ENCODE measurements at places on chromosomes 4 and X.

- DNase-seq, result no peak
Observed at GRCh38 chr4:87037671-87038334, 103.0 kb downstream of the AFF1 start.

- DNase-seq, result no peak
Observed at GRCh38 chr4:31917334-31917733, 1197.2 kb downstream of the PCDH7 start.

- no peak for DNase-seq
Observed at GRCh38 chrX:66023385-66024091, 16.3 kb downstream of the VSIG4 start.

DNA sequence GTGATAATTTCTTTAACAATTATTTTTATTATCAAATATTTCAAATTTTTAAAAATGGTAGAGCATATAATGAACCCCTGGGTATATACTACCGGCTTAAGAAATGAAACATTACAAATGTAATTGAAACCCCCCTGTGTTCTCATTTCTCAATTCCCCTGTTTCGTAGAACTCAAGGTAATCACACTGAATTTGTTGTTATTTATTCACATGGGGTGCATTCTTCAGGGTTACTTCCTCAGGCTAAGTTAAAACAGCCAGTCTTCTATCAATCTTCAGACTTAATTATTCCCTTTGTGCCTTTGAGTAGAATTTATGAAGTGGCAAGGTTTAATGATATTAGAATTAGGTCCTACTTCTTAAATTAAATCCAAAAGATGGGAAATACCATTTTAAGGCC lies 128.2 kb downstream of the ANAPC10 start:
- no peak for DNase-seq

DNA sequence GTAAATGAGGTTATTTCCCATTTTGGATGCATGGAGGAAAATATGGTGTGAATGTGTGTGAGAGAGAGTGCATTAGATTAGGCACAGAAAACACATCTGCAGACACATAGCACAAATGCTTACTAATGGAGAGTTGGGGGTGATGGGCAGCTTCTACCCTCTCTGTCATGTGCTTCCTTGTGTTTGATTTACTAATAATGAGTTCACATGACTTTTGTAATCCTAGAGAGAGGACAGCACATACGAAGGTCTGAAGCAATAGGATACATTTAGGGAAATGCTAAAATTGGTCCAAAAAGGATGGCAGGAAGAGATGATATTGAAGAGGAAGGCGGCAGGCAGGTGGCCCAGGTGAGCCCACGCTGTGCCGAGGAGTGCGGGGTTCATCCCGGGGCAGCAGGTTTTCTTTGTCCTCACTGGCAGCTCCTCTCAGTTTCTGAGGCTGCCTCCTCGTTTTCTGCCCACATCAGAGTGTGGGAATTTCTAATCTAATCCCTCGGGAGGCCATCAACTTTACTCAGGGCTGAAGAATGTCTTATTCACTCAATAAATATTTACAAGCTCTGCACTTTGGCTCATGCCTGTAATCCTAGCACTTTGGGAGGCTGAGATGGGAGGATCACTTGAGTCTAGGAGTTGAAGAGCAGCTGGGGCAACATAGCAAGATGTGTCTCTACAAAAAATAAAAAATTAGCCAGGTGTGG lies 15.9 kb upstream of the MAP9 start:
- DNase-seq, result peak; percentile 89

- no peak for DNase-seq
Observed at GRCh38 chr4:1497189-1497801, 91.1 kb upstream of the NKX1-1 start.

GRCh38 chr4:84238247-84239090 lies 260.6 kb downstream of the NKX6-1 start:
- peak; percentile 23 for DNase-seq

DNA sequence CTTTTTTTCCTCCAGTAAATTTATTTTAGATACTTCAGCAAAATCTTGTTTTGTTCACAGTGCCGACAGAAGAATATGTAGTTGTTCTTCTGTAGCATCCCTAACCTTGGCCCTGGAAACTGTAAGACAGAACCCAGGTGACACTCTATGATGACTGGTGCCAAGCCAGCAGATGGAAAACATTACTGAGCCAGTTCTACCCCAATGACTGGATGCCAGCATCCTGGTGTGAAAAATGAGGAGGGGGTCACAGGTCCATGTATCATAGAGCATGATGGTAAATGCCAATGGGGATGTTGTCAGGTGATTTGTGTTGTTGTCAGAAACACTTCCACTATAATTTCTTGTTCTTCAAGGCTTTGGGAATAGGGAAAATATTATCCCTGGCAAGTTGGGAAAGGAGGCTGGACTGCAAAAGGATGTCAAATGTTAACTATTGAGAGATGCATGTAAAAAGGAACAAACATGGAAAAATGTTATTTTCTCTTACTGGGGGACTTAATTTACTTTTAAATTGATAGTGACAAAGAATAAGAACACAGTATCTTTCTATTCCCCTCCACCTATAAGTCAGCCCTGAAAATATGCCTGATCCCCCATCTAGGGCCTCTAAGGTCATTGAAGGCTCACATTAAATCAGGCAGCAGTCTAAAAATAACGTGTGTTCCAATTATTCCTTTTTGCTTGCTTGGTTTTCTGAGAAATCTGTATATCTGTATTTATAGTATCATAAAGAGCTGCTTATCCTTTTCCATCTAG lies 159.8 kb downstream of the RASL11B start:
- DNase-seq, result no peak

DNA sequence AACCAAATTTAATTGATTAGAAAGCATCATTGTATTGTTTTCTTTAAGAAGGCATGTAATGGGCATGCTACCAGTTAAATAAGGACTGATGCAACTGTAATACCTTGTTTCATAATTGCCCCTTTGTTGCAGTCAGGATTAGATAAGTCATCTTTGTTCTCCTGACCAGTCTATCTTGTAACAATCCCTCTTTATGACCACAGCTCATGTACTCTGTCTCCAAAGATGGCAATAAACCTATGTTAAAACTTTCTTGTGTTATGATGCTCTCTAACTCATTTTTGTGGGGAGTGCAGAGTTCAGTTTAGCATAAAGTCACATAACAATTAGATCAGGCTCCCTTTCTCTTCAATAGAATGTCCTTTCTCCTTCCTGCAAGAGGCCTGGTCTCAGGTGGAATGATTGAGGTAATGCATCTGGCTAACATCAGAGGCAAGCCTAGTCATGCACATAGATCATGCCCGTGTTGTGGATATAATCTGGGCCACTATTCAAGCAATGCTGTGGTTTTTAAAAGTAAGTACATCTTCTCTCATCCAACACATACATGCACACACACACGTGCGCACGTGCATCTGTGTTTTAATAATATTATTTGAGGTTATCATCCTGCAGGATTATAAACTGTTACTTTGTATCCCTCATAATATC lies 45.6 kb downstream of the TMEM154 start:
- no peak for DNase-seq

DNA sequence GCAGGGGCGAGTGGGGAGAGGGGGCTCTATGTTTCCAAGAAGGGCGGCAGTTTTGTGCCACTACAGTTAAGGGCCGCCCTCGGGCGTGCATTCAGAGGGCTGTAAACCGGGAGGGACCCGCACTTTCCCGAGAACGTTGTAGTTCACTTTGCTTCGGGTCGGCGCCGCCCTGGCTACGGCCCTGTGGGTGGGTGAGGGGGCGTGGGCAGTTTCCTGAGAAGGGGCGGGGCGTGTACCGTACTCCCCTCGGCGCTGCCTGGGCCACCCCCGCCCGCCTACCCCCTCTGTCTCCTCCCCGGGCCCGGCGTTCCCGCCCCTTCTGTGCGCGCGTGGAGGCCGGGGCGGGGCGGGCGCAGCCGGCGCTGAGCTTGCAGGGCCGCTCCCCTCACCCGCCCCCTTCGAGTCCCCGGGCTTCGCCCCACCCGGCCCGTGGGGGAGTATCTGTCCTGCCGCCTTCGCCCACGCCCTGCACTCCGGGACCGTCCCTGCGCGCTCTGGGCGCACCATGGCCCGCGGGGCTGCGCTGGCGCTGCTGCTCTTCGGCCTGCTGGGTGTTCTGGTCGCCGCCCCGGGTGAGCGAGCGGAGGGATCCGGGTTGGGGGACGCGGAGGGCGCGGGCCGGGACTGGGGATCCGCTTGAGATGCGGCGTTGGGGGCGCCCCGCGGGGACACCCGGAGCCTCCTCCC lies at the start of gene CD99:
CD99 (plus strand) TSS at position 440 of the 687 bp plus-strand sequence; CDS start at position 506, 66 bp downstream.
- DNase-seq, result peak; percentile 92

DNA sequence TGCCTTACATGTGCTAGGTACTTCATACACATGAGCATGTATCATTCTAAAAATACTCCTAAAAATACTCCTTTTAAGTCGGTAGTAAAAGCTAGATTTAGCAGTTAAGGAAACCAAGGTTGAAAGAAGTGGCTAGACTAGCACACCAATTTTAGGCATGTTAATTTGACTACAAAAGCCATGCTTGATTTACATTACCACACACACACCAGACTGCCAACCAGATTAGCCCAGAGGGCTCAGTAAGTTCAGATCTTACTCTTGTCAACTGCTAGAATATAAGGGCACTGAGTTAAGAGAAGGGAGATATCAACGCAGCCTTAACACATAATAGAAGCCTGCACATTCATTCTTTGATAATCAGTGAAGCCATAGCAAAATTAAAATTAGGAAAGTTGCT lies 117.9 kb downstream of the MID1IP1 start:
- no peak for DNase-seq

GRCh38 chr4:25377572-25378436 lies 741 bp downstream of the ANAPC4 start:
- no peak for DNase-seq

DNA sequence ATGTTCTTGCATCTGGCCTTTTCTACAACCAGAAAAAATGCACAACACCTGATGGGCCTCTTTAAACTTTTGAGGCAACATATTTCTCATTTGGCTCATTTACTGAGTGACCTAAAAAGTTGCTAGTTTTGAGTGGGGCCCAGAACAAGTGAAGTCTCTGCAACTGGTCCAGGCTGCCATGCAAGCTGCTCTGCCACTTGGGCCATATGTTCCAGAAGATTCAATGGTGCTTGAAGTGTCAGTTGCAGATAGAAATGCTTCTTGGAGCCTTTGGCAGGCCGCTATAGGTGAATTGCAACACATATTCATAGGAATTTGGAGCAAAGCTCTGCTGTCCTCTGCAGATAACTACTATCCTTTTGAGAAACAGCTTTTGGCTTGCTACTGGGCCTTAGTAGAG lies 66.4 kb upstream of the RLIM start:
- DNase-seq, result no peak

DNA sequence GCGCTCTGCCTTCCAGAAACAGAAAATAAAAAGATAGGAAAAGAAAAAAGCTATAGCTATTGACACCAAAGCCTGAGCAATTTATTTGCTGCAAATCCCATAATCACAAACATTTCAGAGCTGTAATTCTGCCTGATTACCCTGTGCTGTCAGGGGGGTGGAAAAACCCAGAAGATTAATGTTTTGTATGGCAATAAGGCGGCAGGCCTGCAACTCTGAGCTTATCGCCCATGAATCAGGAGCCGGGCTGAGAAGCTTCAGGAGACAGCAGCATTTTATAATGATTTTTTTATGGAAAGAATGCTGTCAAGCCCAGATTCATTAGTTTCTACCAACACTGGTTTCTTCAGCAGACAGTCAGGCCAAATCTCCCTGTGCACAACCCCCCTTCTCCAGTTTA lies 82.6 kb upstream of the TMEM164 start:
- DNase-seq, result no peak

GRCh38 chrX:96432647-96433046 lies 252.0 kb upstream of the DIAPH2 start:
- peak; percentile 16 for DNase-seq

GRCh38 chr4:101693842-101694398 lies 96.6 kb upstream of the BANK1 start:
- no peak for DNase-seq

- no peak for DNase-seq
Observed at GRCh38 chr4:109816082-109816442, 500 bp downstream of the GAR1 start.

- no peak for DNase-seq
Observed at GRCh38 chr4:47391256-47391655, 72.2 kb downstream of the COMMD8 start.

DNA sequence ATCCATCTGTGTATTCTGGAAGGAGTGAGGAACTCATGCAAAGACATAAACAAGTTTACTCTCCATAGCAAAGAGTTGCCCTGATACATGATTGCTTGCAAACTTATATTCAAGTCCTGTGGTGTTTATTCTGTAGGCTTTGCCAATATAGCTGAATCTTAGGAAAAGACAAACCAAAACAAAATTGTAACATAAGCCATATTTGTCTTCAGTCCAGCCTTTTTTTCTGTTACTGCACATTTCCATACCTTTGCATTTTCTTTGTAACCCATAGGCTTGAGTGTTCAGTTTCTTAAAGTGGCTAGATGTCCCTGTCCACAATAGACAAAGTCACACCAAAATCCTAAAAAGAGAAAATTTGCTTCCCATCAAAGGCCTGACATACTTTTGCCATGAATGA lies 120.4 kb downstream of the PPARGC1A start:
- no peak for DNase-seq

DNA sequence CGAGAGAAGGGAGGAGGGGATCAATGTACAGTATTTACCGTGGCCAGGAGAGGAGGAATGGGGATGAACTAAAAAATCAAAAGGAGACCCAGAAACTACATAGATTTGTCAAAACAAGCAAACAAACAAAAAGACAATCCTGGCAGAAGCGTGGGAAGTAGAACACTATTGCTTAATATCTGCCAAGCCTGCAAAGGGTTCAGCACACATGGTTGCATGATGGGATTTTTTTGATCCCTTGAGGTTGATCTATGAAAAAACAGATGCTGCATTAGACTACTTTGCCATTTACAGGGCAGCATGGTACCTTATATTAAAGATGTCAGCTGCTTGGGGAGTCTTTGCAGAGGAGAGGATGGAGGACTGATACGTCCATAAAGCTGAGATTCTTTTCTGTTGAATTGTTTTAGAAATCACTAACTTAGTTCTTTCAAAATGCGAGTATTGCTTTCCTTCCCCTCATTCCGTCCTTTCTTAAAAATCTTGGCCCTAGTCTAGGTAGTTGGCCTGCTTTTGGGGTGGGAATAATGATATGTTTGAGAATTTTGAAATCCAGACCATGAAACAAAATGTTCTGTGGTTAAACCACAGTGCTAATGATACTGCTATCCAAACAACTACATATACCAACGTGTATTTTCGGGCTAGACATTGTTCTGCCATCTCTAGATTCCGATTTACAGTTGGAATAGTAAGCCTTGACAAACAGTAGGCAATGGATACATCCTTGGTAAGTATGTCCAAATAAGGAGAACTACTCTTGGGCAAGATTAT lies 39.6 kb upstream of the TMEM150C start:
- DNase-seq, result no peak

DNA sequence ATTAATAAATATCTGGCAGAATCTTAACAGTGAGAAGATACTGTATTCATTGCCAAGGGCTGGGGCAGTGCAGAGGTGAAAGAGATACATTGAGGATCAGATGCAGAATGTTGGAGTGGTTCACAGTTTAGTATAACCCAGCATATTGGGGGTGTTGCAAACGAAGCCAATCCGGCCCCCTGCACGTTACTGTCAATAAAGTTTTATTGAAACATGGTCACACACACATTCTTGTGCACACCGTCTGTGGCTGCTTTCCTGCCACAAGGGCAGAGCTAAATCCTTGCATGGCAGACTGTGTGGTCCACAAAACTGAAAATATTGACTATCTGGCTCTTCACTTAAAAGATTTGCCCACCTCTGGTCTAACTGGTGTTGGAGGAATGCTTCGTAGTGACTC lies 119.7 kb downstream of the SHOX start:
- DNase-seq, result no peak

GRCh38 chrX:151153086-151153485 lies 23.3 kb upstream of the GPR50 start:
- peak; percentile 36 for DNase-seq
